ENCODE measurements at places on chromosomes 11 and 22.

DNA sequence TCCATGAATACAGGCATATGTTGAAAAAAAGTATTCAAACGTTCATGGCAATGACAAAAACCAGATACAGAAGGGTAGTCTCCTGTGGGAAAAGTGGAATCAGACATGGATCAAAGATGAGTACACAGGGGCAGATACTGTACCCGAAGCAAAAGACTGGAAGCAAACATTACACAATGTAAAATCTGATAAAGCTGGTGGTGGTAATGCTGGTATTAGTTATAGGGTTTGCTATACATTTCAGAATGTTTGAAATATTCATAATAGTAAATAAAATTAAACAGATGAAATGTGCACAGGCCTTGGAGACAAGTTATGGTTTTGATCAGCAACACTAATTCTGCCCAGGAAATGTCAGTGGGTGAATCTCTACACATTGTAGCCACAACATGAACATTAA, 607.6 kb downstream of the SOX6 start:
- DNase-seq: no peak

DNA sequence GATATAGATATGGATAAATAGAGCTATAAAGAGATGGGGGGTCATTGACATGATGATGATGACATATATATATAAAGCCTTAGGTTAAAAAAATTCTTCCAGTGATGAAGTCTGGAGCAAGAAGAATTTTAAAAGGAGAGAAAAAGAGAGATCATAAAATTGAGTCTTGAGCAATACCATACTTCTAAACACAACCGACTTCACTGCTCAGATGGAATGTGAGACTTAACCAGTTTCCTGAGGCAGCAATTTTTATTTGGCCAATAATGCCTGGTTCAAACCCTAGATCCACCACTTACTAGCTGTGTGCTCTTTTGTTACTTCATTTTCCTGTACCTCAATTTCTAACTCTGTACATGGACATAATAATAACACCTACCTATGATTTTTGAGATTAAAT, 229.5 kb downstream of the TTC28 start:
- no peak for DNase-seq

DNA sequence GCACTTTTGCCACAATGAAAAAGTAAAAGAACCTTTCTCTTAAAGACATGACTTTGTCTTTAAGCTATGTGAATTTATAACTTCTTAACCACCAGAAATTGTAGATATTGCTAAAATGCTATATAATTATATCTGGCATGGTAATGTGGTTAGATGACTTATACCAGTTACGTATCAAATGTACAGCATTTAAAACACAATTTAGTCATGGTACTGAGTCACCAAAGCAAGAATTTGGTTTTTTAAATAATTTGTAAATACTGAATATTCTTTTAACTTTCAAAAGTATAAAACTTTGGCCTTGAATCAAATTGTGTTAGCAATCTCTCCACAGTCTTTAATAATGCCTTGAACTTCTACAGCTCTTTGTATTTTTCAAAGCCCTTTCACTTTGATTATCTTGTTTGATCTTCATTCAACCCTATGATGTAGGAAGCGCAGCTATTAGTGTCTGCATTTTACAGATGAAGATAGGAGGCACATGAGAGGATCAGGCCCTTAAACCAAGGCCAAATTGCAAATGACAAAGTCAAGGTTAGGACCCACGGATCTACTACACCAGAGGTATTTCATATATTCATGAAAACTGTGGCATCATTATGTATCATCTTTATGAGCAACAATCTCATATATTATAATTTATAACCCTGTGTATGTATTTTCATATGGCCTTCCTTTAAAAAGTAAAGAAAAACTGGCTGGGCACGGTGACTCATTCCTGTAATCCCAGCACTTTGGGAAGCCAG, 4.4 kb upstream of the SYTL2 start:
- peak; percentile 89 for DNase-seq

- DNase-seq: no peak
Observed at GRCh38 chr11:82683029-82683428, 50.6 kb downstream of the FAM181B start.

GRCh38 chr22:23124611-23125511, 16.9 kb downstream of the RSPH14 start:
- DNase-seq: no peak

- DNase-seq: no peak
Observed at GRCh38 chr22:47432683-47433082, 670.2 kb downstream of the TBC1D22A start.

GRCh38 chr11:15873501-15873900, 482.8 kb downstream of the SOX6 start:
- DNase-seq: no peak

DNA sequence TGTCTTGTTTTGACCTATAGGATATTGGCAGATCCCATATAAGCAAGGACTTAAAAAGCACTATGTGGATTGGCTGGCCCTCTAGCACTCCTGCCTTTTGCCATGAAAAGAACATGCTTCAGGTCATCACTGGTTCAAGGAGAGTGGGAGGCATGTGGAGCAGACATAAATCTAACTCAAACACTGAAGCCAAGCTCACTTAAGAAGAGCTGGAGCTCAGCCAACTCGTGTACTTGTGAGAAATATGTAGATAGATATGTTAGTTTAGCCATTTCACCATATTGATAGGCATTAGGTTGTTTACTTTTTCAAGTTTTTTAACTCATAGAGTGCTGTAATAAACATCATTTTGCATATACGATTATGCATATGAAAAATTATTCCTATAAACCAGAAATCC, 19.9 kb upstream of the BBOX1 start:
- DNase-seq: no peak

GRCh38 chr22:24950272-24950902, 2.1 kb upstream of the KIAA1671 start:
- no peak for DNase-seq

DNA sequence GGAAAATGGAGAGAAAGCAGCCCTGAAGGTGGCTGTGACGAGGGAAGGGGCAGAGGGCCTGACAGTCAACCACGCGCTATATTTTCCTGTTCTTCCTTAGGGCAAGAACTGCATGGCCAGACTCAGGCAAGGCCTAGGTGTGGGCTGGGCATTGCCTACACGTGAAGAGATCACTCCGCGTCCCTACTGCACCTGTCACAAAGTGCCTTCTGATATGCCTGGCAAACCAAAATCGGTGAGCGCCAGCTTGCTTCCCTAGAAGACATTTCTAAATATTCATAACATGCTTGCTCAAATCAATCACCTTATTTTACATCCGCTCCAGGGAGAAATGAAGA, 6.3 kb downstream of the TMEM121B start:
- no peak for DNase-seq

GRCh38 chr22:20138868-20139267, 7.3 kb downstream of the ZDHHC8 start:
- no peak for DNase-seq

- no peak for DNase-seq
Observed at GRCh38 chr11:6354651-6355485, 34.6 kb upstream of the CAVIN3 start.

- DNase-seq: no peak
Observed at GRCh38 chr11:15114501-15115475, at the start of gene INSC. Gene INSC (plus strand): TSS chr11:15114923. CDS start chr11:15149175, 34,252 bp downstream.

DNA sequence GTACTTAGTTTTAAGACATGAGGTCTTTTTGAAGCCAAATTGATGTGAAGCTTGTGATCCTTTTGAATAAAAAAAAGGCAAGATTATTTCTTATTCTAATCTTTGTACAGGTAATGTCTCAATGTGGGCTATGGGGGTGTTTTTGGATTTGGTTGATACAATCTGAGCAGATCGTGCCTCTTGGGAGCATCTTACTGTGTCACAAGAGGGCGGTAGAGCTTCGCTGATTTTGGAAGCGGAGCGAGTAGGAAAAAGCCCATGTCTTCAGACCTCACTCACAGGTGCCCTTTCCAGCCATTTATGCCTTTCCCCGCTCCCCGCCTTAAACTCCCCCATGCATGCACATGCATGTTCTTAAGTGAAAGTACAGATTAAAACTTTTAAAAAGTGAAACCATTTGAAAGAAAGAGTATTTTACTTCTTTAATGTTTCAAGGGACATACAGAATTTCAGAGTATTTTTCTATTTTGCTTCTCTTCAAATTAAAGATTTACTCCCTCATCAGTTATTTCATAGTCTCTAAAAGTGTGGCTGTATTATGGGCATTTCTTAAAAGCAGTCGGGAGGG, 18.8 kb downstream of the DDX25 start:
- peak; percentile 67 for DNase-seq

DNA sequence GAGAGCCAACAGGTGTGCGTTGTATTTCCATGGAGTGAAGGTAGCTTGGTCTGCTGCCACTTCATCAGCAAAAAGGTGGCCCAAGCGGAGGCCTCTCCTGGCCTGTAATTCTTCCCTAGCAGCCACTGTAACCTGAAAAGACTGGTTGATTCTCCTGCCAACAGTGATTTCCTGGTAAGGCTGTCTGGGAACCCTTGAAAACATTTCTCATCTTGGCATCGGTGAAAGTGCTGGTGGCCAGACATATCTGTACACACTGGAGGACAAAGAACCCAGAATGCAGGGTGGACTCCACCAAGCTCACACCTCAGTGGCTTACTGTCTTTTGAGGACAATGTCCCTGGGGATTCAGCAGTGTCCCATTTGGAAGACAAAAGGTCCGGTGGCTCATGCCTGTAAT, 128.0 kb downstream of the TRIM29 start:
- no peak for DNase-seq

DNA sequence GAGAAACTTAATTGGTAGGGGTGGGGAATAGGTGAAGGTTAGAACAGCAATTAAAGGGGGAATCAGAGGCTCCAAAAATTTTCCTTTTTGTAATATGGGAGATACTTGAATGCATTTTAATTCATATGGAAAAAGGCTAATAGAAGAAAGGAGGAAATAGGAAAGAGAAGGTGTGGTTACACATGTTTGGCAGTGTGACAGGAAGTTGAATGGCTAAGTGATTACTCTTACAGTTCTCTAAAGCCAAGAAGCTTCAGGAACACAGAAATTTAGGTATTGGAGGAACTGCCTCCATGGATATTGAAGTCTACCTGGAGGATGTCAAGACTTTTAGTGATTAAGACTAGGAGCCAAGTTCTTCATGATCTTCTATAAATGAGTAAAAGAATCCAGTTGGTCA, 6.3 kb downstream of the NXPE2 start:
- no peak for DNase-seq

- no peak for DNase-seq
Observed at GRCh38 chr11:45348729-45349128, 62.6 kb upstream of the SYT13 start.

- no peak for DNase-seq
Observed at GRCh38 chr22:32237906-32238305, 17.2 kb downstream of the SLC5A4 start.

GRCh38 chr11:95556342-95557163, 233.0 kb downstream of the FAM76B start:
- DNase-seq: peak; percentile 68

DNA sequence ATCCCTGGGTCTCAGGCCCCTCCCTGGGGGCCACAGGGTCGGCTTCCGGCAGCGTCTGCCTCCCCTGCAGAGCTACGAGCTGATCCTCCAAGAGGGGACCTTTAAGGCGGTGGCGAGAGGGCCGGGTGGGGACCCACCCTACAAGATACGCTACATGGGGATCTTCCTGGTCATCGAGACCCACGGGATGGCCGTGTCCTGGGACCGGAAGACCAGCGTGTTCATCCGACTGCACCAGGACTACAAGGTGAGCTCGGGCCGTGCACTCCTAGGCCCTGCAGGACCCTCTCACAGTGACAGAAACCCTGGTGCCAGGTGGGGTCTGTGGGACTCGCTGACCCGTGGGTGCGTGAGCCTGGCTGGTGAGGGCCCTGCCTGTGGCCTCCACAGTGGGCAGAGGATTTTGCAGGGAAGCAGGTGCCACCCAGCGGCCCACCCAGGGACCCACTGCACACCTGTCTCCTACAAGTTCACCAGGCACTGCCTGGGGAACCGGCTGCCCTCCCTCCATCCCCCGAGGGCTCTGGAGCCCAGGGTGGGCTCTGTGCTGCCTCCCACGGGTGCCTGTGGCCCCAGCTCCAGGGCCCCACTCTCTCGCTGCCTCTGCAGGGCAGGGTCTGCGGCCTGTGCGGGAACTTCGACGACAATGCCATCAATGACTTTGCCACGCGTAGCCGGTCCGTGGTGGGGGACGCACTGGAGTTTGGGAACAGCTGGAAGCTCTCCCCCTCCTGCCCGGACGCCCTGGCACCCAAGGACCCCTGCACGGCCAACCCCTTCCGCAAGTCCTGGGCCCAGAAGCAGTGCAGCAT, 13.7 kb downstream of the MUC5B start:
- DNase-seq: no peak

GRCh38 chr11:31780480-31780971, 30.6 kb downstream of the PAX6 start:
- DNase-seq: no peak

- peak; percentile 50 for DNase-seq
Observed at GRCh38 chr11:123235656-123236261, 40.7 kb upstream of the CLMP start.

DNA sequence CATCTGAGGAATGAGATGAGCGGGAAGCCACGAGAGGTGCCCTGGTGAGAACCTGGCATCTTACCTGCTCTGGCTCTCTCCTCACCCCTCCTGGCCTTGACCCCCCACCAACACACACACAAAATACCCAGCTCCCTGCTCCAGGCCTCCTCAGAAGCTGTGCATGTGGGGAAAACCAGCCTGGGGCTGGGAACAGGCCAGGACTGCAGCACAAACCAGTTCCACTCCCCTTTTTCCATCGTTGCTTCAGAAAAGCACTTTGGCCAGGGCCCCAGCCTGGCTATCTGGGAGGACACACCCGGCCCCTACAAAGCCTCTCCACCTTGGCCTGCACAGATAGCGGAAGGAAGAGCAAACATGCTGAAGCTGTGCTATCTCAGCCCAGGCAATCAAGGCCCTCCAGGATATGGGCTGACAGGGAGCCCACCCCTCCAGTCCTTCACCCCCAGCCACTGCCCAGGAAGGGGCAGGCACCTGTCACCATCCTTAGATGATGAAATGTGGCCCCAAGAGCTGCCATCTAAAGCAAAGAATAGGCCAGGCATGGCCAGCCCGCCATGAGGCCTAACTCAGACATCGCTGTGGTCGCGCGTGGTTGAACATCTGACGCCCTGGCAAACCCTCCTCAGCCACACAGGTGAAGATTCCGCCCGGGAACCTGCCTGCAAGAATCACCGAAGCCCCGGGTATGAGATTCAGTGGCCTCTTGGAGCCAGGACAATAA, 35.4 kb downstream of the PISD start:
- no peak for DNase-seq

DNA sequence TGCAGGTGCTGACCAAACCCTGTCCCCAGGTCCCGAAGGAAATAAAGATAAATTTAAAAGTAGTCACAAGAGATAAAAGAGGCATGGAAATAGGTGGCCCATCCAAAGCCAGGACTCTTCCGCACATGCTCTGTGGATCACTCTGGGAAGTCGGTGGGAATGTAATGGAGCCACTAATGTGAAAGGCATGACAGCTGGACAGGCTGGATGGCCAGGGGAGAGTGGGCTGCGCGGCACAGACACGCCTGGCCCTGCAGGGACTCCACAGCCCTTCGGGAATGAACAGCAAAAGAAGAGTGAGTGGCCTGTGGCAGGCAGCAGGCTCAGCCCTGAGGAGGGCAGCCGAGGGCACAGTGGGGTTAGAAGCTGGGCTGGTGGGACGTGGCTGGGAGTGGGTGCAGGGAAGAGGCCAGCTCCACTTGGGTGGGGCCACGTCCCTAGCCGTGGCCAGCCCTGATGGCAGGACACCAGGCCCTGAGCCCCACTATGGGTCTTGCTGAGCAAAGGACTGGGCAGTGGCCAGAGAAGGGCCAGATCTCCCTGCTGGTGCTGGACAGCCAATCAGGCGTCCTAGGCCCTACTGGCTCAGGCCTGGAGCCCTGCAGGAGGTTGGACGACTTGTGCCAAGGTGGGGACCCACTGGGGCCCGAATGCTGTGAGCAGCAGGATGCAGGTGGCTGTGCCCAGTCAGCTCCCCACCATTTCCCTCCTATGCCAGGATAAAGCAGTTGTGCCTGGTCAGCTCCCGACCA, 31.3 kb upstream of the GNB1L start:
- no peak for DNase-seq

Data from astrocyte of the spinal cord (primary cell).